ENCODE measurements at places on chromosomes 7 and 10.

DNA sequence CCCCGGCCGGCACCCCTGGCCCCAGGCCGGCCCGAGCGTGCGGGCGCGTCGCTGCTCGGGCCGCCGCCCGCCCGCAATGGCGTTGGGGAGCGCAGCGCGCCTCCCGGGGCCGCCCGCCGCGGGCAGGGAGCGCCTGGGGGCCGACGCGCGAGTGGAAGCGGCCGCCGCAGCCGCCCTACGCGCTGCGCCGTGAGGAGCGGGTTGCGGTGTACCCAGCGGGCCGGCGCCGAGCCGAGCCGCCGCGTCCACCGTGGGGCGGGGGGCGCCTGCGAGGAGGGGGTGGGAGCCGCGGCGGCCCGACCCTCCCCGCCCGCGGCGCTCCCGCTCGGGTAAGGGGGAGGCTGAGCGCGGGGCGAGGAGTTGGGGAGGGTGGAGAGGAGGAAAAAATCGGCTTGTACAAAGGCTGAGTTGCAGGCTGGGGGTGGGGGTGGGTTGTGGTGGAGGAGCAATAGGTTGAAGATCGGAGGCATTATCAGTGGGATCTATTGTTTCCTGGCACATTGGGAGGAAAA lies 473 bp downstream of the PPP1R9A start:
- peak; percentile 31 for DNase-seq

- no peak for DNase-seq
Observed at GRCh38 chr10:70943841-70944466, 55.6 kb upstream of the PCBD1 start.

- DNase-seq: peak; percentile 7
Observed at GRCh38 chr10:86659721-86660453, 5.5 kb downstream of the OPN4 start.

GRCh38 chr10:12643279-12643678 lies 293.9 kb downstream of the CAMK1D start:
- peak; percentile 27 for DNase-seq

DNA sequence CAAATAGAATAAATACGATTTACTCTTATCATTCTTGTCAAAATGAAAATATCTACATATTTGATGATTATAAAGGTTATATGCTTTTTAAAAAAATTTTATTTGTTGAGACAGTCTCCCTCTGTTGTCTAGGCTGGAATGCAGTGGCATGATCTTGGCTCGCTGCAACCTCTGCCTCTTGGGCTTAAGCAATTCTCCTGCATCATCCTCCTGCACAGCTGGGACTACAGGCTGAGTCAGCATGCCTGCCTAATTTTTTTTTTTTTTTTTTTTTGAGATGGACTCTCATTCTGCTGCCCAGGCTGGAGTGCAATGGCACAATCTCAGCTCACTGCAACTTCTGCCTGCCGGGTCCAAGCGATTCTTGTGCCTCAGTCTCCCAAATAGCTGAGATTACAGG lies 48.9 kb downstream of the PUS7 start:
- DNase-seq: no peak

DNA sequence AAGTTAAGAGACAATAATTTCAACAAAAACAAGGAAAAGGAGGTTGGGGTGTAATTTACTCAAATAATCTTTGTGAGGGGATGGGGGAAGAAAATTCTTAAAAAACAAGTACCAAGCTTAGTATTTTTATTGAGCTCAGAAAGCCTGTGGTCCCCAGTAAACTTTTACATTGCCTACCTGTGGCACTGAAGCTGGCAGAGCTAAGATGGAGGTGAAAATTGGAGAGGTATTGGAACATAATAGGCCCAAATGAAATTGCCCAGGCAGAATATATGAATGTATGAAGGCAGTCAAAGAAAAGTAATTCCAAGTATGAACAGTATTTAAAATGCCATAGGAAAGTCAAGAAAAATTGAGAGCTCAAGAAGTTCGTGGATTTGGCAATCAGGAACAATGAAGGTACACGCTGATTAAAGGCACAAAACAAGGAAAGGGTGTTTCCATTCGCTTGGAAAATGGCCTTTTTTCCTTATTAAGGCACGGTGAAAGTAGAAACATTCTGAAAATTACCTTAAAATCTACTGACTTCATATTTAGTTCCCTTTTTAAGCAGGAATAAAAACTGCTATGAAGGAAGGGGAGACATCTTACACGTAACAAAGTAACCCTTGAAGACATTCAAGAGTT lies 3.4 kb upstream of the KMT2E start:
- DNase-seq: no peak

GRCh38 chr10:78414380-78414779 lies 380.7 kb downstream of the RPS24 start:
- no peak for DNase-seq

GRCh38 chr7:17474724-17475344 lies 176.4 kb downstream of the AHR start:
- DNase-seq: peak; percentile 38

DNA sequence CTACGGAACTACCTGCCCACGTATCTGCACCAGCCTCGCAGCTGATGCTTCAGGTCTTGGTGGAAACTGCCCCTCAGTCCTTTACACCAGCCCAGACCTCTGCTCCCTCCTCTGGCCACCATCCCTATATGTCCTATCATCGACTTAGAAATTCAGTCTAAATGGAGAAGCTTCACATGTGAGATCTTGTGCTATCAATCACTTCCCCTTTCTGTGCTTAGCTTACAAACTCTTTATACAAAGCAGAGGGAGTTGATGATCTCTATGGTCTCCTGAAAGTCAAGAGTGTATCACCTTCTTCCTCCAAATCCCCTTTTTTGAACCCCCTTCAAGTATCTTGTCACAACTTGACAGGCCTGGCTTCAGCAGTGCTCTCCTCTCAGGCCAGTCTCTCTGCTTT lies 30.7 kb downstream of the ZNF777 start:
- no peak for DNase-seq

GRCh38 chr7:33486633-33487032 lies 357.3 kb downstream of the BBS9 start:
- no peak for DNase-seq

- DNase-seq: no peak
Observed at GRCh38 chr10:131722525-131723264, 178.1 kb upstream of the PPP2R2D start.

All from WTC11 (cell line).